ENCODE measurements at places on chromosomes 11 and 22.

- no peak for DNase-seq
- peaks cover 6% of the 10 kb centered on the region for H3K27me3 ChIP-seq
- peak overlapping the region; percentile 99 for H3K4me3 ChIP-seq
- H3K4me1 ChIP-seq: peaks cover 48% of the 10 kb centered on the region
- peaks cover 5% of the 10 kb centered on the region for H3K36me3 ChIP-seq
Measured at GRCh38 chr11:102451041-102451680, 1.4 kb downstream of the TMEM123 start.

DNA sequence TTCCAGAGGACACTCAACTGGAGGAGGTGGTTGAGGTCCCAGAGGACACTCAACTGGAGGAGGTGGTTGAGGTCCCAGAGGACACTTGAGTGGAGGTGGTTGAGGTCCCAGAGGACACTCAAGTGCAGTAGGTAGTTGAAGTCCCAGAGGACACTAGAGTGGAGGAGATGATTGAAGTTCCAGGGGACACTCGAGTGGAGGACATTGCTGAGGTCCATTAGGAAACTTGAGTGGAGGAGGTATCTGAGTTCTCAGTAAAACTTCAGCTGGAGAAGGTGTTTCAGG is 39.7 kb downstream of the ZNF195 start:
- no peak for DNase-seq
- H3K36me3 ChIP-seq: no peaks in the 10 kb centered on the region
- peaks cover 35% of the 10 kb centered on the region for H3K27me3 ChIP-seq
- H3K27ac ChIP-seq: no peak overlapping the region
- no peak overlapping the region for H3K4me3 ChIP-seq
- H3K4me1 ChIP-seq: peaks cover 3% of the 10 kb centered on the region

DNA sequence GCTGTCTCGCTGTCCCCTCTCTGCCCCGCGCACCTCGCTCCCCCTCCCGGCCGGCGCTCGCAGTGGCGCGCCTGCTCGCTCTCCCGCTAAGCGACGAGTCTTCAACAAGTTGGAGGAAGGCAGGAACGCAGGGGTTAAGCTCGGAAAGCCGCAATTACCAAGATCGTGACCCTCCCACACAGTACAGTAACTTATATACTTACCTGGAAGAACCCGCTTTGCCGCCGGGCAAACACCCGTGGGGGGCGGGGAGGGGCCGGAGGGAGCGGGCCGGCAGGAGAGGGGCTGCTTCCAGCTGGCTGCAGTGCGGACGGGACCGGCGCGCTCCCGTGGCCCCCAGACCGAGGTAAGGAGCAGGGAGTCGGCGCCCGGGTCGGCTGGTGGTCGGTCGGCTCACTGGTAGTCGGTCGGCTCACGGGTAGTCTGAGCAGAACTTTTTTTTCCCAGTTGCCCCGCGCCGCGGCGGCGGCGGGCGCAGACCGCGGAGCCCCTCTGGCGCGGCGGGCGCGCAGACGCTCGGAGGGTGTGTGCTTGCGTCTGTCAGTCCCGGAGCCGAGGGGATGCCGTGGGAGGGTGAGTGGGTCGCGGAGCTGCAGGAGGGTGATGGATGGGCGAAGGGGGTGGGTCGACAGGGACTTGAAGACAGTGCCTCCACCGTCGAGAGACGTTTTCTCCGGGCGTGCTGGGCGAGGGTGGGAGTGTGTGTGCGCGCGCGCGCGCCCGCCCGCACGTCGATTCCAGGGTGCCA is 101.2 kb upstream of the HSD17B12 start:
- H3K4me3 ChIP-seq: peak overlapping the region; percentile 74
- no peak for DNase-seq
- peaks cover 97% of the 10 kb centered on the region for H3K27me3 ChIP-seq
- H3K27ac ChIP-seq: no peak overlapping the region
- H3K4me1 ChIP-seq: peaks cover 14% of the 10 kb centered on the region

- H3K27ac ChIP-seq: no peak overlapping the region
- no peaks in the 10 kb centered on the region for H3K36me3 ChIP-seq
- DNase-seq: no peak
- H3K4me3 ChIP-seq: no peak overlapping the region
Measured at GRCh38 chr11:102572554-102573220, 42.1 kb upstream of the MMP7 start.

GRCh38 chr22:33919391-33920196 is 682 bp downstream of the LARGE1 start:
- H3K27me3 ChIP-seq: no peaks in the 10 kb centered on the region
- H3K27ac ChIP-seq: peak overlapping the region; percentile 96
- peaks cover 6% of the 10 kb centered on the region for H3K36me3 ChIP-seq
- H3K4me1 ChIP-seq: peaks cover 51% of the 10 kb centered on the region

DNA sequence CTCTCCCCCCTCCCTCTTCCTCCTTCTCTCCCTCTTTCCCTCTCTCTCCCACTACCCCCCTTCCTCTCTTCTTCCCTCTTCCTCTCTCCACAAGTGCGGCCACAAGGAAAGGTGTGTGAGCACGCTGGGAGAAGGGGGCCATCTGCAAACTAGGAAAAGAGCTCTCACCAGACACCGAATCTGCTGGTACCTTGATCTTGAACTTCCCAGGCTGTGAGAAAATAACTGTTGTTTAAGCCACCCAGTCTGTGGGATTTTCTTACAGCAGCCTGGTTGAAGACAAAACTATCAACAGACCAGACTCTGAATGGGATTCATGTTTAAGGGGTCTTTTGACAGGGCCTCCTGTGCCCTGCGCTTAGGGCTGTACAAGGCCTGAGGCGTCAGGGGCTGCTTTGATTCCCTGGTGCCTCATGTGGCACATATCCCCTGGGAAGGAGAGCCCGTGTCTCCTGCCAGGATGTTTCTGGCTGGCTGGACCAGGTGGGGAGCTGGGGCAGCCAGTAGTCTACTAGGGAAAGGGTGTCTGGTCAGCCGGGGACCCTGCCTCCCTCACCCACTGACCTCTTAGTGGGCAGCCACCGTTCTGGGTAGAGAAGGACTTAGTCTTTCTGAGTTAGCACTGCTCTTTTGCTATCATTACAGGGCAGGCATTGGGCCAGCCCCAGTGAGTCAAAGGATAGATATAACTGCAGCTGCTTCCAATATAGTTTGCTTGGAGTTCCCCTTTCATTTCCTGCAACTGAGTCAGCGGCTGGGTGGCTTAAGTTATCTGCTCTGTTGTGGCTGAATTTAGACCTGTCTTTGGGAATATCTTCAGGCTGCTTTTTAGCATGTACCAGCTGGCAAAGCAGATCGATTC is 6.2 kb downstream of the PANX1 start:
- peaks cover 6% of the 10 kb centered on the region for H3K4me1 ChIP-seq
- no peak overlapping the region for H3K4me3 ChIP-seq
- H3K27ac ChIP-seq: peak overlapping the region; percentile 45
- no peaks in the 10 kb centered on the region for H3K27me3 ChIP-seq
- peaks cover 1% of the 10 kb centered on the region for H3K36me3 ChIP-seq

GRCh38 chr11:35787013-35787504 is 124.5 kb downstream of the TRIM44 start:
- no peak overlapping the region for H3K4me3 ChIP-seq
- DNase-seq: no peak
- no peaks in the 10 kb centered on the region for H3K36me3 ChIP-seq
- no peak overlapping the region for H3K27ac ChIP-seq
- H3K4me1 ChIP-seq: peaks cover 14% of the 10 kb centered on the region

DNA sequence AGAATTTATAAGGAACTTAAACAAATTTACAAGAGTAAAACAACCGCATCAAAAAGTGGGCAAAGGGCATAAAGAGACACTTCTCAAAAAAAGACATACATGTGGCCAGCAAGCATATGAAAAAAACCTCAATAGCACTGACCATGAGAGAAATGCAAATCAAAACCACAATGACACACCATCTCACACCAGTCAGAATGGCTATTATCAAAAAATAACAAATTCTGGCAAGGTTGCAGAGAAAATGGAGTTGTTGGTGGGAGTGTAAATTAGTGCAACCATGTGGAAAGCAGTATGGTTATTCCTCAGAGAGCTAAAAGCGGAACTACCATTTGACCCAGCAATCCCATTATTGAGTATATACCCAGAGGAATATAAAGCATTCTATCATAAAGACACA is 866.8 kb upstream of the TENM4 start:
- H3K36me3 ChIP-seq: peaks cover 5% of the 10 kb centered on the region
- H3K27ac ChIP-seq: no peak overlapping the region
- no peak for DNase-seq
- no peaks in the 10 kb centered on the region for H3K27me3 ChIP-seq
- H3K4me3 ChIP-seq: no peak overlapping the region

DNA sequence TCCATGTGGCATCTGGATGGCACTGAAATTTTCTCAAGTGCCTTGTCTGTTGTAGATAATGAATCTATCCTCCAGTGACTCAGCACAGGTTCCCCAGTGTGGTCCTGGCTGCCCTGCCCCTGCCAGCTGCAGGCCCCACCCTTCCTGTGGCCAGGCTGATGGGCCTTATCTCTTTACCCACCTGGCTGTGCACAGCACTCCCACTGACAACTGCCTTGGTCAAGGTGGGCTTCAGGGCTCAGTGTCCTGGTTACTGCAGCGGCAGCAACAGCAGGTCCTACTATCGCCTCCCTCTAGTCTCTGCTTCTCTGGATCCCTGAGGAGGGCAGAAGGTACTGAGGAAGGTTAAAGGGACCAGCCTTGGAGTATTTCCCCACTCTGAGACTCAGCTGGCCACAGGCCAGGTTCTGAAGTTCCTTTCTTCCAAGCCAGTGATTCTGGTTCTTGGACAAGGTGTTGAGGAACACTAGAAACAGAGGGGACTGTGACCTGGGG is 3.1 kb downstream of the HMBS start:
- no peak for DNase-seq
- peaks cover 5% of the 10 kb centered on the region for H3K36me3 ChIP-seq
- H3K27ac ChIP-seq: no peak overlapping the region
- H3K4me3 ChIP-seq: no peak overlapping the region
- H3K4me1 ChIP-seq: peaks cover 13% of the 10 kb centered on the region
- H3K27me3 ChIP-seq: no peaks in the 10 kb centered on the region

DNA sequence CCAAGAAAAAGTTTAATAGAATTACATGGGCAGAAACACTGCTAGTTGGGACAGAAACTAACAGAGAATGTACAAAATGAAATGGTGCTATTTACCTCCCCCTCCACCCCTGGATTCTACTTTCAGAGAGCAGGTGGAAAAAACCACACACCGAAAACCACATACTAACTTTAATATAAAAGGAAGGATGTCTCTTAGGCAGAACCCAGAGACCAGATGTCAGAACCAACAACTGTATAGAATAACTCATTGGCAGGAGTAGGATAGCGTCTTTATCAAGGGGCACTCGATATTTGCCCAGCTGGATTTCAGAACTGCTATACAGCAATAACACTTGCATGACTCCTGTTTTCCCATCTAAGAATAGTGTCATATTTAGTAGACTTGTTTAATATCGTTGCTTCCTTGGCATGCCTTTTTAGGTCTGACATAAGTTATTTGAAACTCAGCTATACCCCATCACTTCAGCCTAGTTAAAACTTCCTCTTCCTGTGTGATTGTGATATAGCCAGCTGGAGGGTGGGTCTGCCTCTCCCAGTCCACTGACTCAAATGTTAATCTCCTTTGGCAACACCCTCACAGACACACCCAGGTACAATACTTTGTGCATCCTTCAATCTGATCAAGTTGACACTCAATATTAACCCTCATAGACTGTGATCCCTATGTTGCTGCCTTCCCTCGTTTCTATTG is 1.2 kb downstream of the SLC22A25 start:
- H3K27ac ChIP-seq: no peak overlapping the region
- H3K36me3 ChIP-seq: no peaks in the 10 kb centered on the region
- H3K27me3 ChIP-seq: no peaks in the 10 kb centered on the region
- H3K4me1 ChIP-seq: peaks cover 16% of the 10 kb centered on the region
- H3K4me3 ChIP-seq: no peak overlapping the region
- DNase-seq: no peak

GRCh38 chr22:17381192-17381913 is 12.1 kb downstream of the CECR2 start:
- DNase-seq: no peak
- peak overlapping the region; percentile 62 for H3K27ac ChIP-seq
- peaks cover 15% of the 10 kb centered on the region for H3K36me3 ChIP-seq
- H3K4me1 ChIP-seq: peaks cover 48% of the 10 kb centered on the region

DNA sequence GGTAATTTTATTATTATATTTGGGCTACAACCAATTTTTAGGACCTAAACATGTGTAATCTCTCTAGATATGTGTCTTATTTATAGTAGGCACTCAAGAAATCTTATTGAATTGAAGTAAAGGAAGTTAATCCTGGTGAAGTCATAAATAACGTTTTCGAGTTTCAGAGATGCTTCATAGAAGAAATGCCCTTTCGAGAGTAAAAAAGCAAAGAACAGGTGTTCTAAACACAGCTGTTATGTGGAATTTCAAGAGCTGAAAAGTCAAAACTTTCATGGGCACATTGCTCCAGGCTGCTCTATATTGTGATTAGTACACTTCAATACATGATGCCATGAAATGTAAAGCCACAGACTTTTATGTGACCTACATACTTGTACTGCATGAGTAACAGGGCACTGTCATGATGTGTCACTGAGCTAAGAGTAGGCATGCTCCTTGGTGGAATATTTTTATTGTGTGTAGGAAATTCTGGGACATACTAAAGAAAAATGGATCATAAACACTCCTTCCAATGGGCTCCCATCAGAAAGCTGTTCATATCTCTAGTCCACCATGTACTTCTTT is 7.2 kb upstream of the ELMOD1 start:
- H3K27ac ChIP-seq: no peak overlapping the region
- no peaks in the 10 kb centered on the region for H3K4me1 ChIP-seq
- H3K27me3 ChIP-seq: peaks cover 39% of the 10 kb centered on the region
- DNase-seq: no peak
- no peak overlapping the region for H3K4me3 ChIP-seq
- no peaks in the 10 kb centered on the region for H3K36me3 ChIP-seq

GRCh38 chr22:21754523-21754922 is 18.9 kb upstream of the YPEL1 start:
- H3K4me3 ChIP-seq: no peak overlapping the region
- H3K4me1 ChIP-seq: peaks cover 14% of the 10 kb centered on the region
- no peaks in the 10 kb centered on the region for H3K27me3 ChIP-seq
- no peak for DNase-seq
- peak overlapping the region; percentile 21 for H3K27ac ChIP-seq

DNA sequence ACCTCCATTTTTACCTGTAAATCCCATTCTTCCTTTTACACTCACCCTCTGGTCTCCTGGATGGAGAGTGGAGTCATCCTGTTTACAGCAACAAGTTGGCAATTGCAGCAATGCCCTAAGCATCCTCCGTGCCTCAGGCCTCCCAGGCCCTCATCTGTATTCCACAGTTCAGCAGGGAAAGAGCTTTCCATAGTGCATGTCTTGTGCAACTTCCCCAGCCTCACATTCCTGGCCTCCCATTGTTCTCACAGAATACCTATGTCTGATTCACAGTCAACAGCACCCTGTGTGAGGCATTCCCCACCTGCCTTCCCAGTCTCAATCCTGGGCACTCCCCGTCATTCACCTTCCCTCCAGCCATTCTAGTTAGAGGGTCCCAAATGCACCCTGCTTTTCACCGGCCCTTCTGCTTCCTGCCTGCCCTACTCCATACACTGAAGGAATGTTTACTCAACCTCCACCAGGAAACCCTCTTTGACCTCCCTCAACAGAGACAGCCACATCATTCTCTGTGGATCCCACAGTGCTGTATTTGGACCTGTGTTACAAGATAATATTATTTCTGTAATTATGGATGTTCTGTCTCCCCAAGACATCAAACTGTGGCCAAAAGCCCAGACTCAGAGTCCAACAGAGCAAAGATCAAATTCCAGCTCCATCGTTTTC is 405.7 kb downstream of the BUD13 start:
- H3K27ac ChIP-seq: peak overlapping the region; percentile 18
- peaks cover 6% of the 10 kb centered on the region for H3K4me1 ChIP-seq
- no peaks in the 10 kb centered on the region for H3K36me3 ChIP-seq
- H3K27me3 ChIP-seq: peaks cover 4% of the 10 kb centered on the region
- DNase-seq: no peak

GRCh38 chr11:488062-488461 is 19.0 kb downstream of the RNH1 start:
- peaks cover 11% of the 10 kb centered on the region for H3K36me3 ChIP-seq
- no peak overlapping the region for H3K27ac ChIP-seq
- DNase-seq: no peak
- H3K4me3 ChIP-seq: no peak overlapping the region
- H3K4me1 ChIP-seq: no peaks in the 10 kb centered on the region
